Fibroblast of skin of scalp (primary cell): ENCODE measurements at places on chromosomes 1 and 21.

- DNase-seq = no peak
Measured at GRCh38 chr1:92372164-92372563, 73.3 kb downstream of the RPAP2 start.

DNA sequence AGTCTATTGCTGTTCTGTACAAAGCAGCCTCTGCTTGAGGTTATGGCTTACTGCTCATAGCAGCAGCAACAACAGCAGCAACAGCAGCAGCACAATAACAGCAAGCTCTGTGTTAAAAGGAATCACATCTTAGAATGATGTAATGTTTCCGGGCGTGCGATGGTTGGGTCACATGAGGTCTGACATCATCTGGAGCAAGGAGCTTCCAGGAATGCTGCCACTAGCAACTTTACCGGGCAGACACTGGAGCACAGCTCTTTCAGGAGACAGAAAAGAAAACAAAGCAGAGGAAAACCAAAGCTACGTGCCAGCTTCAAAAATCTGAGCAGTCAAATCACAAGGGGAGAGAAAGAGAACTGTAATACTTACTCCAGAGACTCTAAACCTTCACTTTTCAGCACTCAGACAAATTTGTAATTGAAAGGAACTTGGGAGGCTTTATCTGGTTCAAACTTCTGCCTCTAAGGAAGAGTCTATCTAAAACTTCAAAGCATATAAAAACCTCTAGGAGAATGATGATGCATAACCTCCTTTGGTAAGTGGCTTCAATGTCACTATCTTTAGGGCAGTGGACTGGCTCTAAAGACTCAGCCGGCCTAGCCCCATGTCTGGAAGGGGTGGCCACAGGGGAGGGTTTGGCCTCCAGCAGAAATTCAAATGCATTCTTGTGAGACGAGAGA, 28.3 kb upstream of the RAB3GAP2 start:
- DNase-seq = peak; percentile 90

- no peak for DNase-seq
Measured at GRCh38 chr1:108679586-108680213, 12.4 kb upstream of the PRPF38B start.

GRCh38 chr1:36994294-36994693, 40.0 kb downstream of the GRIK3 start:
- no peak for DNase-seq

- no peak for DNase-seq
Measured at GRCh38 chr21:41815652-41816582, 49.1 kb upstream of the RIPK4 start.

DNA sequence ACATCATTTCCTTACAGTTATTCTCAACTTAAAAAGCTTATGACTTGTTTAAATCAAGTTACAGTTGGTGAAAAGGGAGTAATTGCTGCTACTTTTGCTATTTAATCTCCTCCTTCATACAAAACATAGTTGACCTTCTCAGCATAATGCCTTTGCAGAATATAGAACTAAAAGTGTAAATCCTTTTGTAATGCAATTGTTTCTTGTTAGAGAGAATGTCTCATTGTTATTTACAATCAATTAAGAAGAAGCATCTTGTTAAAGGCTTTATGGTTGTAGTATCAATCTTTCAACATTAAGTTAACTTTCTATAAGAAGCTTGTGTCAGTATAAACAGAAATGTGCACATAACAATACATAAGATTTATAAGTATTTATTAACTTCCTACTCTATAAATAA, 360.7 kb downstream of the BRINP3 start:
- DNase-seq = no peak

DNA sequence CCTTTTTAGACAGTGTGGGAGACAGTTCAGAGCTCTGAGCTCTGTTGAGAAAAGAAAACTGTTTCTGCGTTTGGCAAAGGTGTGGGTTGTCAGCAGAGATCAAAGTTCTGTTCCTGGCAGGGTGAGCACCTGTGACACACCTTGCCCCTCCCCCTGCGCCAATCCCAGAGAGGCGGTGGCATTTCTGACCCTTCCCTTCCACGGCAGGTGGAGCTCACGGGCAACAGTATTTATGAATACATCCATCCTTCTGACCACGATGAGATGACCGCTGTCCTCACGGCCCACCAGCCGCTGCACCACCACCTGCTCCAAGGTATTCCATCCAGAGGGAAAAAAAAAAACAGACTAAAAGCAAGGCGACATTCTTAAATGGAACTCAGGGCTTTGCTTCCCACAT, 20.7 kb downstream of the SIM2 start:
- no peak for DNase-seq

DNA sequence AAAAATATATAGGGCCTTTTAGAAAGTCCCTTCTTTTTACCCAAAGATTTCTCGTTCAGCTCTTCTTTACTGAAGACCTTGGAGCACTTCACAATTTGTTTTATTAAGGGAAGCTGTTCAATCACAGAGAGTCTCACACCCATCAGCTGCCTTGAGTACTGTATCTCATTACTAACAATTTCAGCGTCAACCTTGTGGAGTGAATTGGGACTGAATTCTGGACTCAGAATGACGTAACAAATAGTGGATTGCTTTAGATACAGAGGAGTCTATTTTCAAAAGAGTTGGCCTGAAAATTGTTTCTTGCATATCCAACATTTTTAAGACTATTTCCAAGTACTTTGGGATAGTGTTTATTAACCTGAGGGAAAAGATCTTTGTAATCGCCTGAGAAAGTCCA, 7.9 kb downstream of the MAP10 start:
- DNase-seq = no peak

DNA sequence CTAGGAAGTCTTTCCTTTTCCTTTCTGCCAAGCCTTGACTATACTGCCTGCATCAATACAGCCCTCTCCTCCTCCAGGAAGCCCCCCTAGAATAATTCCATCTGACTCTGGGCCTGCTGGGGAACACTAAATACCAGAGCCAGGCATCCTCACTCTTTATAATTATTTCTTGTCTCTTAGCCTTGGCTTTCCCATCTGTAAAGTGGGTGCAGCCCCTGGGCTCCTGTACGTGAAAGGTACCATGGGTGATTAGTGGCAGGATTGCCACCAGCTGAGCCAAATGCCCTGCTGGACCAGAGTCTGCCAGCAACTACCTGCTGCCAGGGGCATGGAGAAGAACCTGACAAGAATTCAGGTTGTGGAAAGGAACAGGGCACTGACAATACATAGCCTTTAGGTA, 58.7 kb downstream of the LGR6 start:
- DNase-seq = no peak

- peak; percentile 51 for DNase-seq
Measured at GRCh38 chr1:9150582-9151327, 21.9 kb upstream of the GPR157 start.
